ENCODE measurements at places on chromosomes 7 and 10.

DNA sequence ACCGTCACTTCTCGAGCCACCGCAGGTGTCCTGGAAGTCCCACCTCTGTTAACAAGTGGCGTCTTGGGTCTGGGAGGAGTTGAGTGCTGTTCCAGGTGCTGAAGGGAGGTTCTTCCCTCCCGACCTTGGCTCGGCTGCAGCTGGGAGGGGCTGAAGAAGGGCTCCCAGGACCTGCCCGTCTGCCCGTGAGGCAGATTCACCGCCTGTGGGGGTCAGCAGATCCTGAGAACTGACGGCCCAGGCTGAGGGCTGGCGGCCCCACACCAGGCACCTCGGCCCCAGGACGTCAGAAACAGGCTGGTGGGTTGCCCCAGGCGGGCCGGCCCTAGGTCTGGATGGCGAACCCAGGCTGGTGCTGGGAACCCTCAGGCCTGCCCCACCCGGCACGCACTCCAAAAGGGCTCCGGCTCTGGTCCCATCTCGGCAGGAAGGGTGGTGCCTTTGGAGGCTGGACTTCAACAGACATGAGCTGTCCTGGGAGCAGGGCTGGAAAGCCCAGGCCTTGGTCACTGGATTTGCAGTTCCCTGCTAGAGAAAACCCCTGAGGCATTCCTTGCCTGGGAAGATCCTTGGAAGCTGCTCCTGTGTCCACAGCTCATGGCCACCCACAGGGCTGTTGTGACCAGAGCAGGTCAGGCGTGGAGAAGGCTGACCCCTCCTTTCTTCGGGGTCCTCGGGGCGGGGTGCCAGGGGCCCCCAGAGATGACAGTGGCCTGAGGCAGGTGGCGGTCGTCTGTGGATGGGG, 42.6 kb upstream of the CFAP46 start:
- no peak for DNase-seq

- peak; percentile 64 for DNase-seq
Measured at GRCh38 chr7:34108165-34108564, 202.8 kb downstream of the BMPER start.

DNA sequence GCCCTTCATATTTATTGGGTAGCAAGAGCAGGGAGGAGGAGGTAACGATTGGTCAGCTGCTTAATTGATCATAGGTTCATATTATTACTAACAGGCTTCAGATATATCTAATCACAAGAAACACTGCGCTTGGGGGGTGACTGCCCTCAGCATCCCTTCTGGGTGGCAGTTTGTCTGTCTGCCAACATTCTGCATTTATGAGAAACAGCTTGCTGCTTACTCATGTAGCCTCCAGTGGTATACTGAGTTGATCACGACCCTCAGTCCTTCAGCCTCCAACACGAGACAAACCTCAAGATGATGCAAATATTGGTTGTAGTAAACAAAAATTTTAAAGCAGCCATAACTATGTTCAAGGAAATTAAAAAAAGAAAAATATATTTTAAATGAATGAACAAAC, 657.8 kb upstream of the PHF14 start:
- DNase-seq = no peak

- DNase-seq = no peak
Measured at GRCh38 chr7:88933285-88933684, 137.7 kb upstream of the TEX47 start.

GRCh38 chr7:41170466-41170865, 532.4 kb downstream of the INHBA start:
- no peak for DNase-seq

- DNase-seq = peak; percentile 1
Measured at GRCh38 chr10:55966101-55966500, 395.0 kb downstream of the ZWINT start.

- DNase-seq = peak; percentile 34
Measured at GRCh38 chr7:7639847-7640220, 718 bp upstream of the UMAD1 start.

GRCh38 chr7:142815134-142815533, 39.7 kb upstream of the EPHB6 start:
- no peak for DNase-seq

DNA sequence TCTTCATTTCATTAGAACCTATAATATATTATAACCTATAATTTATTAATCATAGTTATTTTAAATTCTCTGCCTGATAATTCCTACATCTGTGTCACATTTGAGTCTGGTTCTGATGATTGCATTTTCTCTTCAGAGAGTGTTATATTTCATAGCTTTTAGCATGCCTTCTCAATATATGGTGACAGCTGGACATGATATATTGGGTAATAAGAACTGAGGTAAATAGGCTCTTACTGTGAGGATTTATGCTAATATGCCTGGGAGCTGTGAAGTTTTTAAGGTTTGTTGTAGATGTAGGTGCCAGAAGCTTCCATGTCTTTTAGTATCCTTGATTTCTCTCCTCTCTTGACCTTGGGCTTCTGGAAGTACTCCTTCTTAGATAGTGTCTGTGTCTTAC, 325.9 kb upstream of the SEMA3D start:
- DNase-seq = no peak

DNA sequence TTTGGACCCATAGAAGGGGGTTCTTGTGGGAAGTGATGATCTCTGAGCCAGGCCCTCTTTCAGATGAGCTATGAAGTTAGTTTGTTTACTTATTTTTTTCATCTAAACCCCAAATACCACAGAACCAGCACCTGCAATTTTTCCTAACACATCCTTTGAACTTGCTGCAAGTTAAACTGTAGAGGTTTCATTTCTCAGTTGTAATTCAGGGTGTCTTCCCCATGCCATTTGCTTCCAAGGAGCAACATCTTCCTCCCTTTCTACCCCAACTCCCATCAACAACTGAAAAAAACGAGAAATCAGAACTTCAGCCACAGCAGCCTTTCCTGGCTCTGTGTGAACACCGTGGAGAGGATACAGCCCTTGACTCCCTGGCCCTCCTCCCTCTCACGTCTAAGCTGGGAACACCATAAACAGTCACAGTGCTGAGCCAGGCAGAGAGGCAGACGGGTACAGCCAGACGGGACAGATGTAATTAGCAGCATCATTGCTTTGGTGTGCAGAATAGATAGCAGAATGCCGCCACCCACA, 63.6 kb downstream of the RGS10 start:
- no peak for DNase-seq

- DNase-seq = no peak
Measured at GRCh38 chr7:15131661-15132060, 229.1 kb upstream of the DGKB start.

- peak; percentile 19 for DNase-seq
Measured at GRCh38 chr10:84308481-84309304, 19.7 kb upstream of the CCSER2 start.

DNA sequence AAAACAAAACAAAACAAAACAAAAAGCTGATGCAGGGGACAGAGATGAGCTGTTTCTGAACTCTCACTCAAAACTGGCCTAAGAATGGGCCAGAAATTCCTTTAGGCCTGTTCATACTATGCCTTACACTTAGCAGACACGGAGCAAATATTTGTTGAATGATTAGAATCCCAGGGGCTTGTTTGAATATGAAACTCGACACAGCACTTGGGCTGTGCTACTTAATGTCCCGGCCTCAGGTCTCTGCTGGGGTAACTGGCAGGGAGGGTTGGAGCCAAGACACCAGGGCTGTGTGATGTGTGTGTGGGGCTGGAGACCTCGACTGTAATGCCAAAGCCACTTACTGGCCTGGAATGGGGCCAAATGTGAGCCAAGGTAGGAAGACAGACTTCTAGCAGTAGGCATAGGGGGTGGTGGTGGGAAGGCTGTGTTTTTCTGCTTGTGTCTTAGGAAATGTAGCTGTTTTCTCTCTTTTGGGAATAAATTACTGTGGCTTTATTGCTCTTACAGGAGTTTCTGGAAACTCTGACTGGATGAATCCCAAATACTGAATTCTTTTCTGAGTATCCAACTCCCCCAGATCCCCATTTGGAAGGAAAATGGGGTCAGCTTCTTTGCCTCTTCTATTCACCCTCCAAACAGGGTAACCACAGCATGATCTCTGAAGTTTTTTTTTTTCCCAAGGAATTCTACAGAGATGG, 66.7 kb downstream of the EMX2 start:
- peak; percentile 88 for DNase-seq
